ENCODE measurements at places on chromosomes 1 and 21. TPM values are rescaled to one million over a fixed set of nuclear protein-coding genes. Genes with fewer than 3 reads are reported as not detected.

DNA sequence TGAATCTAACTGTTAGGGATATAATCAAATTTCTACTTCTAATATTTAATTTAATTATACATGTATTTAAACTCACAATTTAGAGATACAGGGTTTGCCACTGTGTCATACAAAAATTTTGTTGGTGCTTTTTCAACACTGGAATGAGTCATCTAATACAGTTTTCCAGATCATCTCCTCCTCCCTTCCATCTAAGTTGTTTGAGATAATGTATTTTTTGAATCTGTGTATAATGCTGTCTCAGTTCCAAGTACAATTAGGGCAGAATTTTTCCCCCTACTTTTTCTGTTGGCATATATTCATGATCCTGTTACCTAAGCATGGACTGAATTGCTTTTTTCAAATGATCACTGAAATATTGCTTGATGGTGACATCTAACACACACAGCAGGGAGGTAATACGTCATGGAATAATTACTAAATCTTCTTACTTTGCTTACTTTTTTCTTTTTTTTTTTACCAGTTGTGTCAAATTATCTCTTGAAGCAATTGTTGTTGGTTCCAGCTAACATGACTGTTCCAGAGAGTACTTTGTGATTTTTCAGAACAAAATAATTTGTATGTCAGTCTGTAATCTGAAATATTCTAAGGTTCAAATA, 146.0 kb downstream of the MAGI3 start:
- no peak for DNase-seq

The FCAMR gene
- total RNA-seq: not detected

GRCh38 chr21:43015906-43016540, 41.7 kb downstream of the PKNOX1 start:
- peak; percentile 84 for DNase-seq

DNA sequence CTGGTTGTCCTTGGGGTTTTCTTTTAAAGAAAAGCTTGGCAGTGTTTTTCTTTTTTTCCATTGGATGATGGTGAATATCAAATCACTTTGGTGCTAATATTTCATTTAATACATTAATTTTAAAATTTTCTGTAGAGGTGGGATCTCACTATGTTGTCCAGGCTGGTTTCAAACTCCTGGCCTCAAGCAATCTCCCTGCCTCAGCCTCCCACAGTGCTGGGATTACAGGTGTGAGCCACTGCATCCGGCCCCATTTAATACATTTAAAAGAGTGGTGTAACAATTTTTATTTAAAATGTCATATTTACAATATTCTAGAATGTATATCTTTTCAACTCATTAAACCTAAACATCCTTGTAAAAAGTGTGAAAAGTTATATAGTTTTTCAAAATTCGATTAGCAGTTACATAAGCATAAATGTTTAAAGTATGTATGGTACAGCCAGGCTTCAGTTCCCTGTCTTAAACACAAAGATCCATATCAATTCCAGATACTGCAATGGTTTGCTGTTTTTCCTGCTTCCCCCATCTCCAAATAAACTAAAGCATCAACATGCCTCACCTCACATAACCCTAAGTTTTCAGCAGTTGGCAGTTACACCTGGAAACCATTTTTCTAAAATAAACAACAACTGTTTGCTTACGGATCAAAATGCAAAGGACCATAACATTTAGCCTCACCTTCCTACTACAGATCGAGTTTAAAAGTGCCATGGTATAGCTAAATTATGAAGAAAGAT, 8.9 kb upstream of the LGALS8 start:
- no peak for DNase-seq

The BRDT gene
- total RNA-seq: not detected

The TMOD4 gene
- not detected for total RNA-seq

DNA sequence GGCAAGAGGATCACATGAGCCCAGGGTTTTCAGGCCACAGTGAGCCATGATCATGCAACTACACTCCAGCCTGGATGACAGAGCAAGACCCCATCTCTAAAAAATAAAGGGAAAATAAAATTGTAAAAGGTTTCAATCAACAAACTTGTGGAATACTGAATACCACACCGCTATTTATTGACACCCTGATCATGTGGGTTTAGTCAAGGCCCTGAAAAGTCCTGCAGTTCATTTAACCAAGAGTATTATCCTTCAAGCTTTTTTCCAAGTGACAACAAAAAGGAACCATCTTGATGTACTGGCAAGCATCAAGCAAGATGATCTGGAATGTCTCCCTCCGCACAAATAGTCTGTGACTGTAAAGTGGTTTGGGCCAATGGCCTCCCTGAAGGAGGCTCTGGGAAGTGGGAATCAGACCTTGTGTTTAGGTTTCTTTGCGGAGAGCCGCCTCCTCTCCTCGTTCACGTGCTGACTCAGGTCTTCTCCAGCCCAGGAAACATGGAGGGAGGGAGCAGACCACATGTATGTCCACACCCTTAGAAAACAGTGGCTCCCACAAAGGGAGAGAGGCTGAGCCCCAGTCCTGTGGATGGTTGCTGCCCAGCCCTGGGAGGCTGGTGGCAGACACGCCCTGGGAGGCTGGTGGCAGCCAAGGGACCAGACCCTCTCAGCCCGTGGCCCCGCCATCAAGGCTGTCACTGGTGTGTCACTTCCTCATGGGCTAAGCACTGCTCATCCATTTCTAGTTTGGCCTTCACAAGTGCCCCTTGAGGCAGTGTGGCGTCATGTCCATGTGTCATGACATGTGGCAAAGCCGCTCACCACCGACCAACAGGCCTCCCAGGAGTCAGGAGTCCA, 56.7 kb downstream of the RIPK4 start:
- no peak for DNase-seq

DNA sequence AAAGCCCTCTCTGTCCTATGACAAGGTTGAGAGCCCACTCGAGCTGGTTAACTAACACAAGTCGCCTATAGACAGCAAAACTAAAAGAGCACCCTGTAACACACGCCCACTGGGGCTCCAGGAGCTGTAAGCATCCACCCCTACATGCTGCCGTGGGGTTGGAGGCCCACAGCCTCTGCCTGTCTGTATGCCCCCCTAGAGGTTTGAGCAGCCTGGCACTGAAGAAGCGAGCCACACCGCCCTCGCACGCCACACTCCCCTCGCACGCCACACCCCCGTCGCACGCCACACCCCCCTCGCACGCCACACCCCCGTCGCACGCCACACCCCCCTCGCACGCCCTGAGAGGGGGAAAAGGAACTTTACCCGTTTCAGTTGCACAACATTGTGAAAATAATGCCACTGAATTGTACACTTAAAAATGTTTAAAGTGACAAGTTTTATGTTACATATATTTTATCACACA, 13.2 kb upstream of the HMGCL start:
- DNase-seq: peak; percentile 62

GRCh38 chr21:29538115-29538514, 239.4 kb downstream of the BACH1 start:
- DNase-seq: no peak

The LEMD1 gene
- 6.7 TPM for total RNA-seq

The FCN3 gene
- 7.4 TPM for total RNA-seq

The ETNK2 gene
- total RNA-seq: 19.8 TPM

- no peak for DNase-seq
These were observed 203.4 kb downstream of the CRB1 start for GRCh38 chr1:197471248-197471985.

- DNase-seq: no peak
These were observed 201.0 kb downstream of the SIPA1L2 start for GRCh38 chr1:232428786-232429530.

DNA sequence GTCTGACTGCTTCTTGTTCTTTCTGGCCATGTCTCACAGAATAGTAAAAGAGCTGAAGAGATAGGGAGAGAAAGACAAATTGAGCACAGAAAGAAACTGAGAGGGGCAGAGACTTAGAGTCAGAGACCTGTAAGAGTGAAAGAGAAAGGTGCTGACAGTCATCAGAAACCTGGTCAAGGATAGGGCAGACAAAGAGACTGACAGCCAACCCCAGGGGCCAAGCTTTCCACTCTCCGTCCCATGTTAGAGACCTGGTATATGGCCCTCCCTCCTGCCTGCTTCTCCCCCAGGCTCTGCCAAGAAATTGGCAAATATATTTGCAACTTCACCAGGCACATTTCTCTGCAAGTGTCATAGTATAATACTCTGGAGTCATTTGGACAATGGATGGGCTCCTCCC, 64.6 kb downstream of the RHBG start:
- no peak for DNase-seq

GRCh38 chr1:42035205-42035829, 116.6 kb upstream of the HIVEP3 start:
- DNase-seq: peak; percentile 71

- DNase-seq: no peak
These were observed 36.0 kb downstream of the C1orf94 start for GRCh38 chr1:34212673-34213072.

DNA sequence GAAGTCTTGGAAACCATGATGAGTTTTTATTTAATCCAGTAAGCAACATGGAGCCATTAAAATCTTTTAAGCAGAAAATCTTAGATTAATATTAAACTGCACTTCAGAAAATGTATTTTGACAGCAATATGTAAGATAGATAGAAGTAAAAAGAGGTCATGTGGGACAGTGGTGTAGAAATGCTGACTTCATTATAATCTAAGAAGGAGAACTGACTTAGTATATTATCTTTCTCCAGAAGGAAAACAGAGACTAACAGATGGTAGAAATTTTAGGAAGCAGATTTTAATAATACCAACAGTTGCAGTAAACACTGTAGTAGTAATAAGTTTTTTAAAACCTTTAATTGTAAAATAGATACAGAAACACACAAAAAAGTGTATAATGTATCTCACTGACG, 272.9 kb downstream of the TPR start:
- no peak for DNase-seq

- peak; percentile 97 for DNase-seq
These were observed 253.1 kb upstream of the IRF2BP2 start for GRCh38 chr1:234862944-234863515.

The SLC2A5 gene
- total RNA-seq: 1.1 TPM

- no peak for DNase-seq
These were observed 35.6 kb upstream of the EPHA8 start for GRCh38 chr1:22527555-22528296.

GRCh38 chr1:233675893-233676292, 62.0 kb downstream of the KCNK1 start:
- DNase-seq: no peak

GRCh38 chr1:100683448-100684349, 35.8 kb upstream of the VCAM1 start:
- DNase-seq: no peak

The TMEM82 gene
- not detected for total RNA-seq

GRCh38 chr1:35442734-35443133, 114.5 kb downstream of the KIAA0319L start:
- peak; percentile 49 for DNase-seq

DNA sequence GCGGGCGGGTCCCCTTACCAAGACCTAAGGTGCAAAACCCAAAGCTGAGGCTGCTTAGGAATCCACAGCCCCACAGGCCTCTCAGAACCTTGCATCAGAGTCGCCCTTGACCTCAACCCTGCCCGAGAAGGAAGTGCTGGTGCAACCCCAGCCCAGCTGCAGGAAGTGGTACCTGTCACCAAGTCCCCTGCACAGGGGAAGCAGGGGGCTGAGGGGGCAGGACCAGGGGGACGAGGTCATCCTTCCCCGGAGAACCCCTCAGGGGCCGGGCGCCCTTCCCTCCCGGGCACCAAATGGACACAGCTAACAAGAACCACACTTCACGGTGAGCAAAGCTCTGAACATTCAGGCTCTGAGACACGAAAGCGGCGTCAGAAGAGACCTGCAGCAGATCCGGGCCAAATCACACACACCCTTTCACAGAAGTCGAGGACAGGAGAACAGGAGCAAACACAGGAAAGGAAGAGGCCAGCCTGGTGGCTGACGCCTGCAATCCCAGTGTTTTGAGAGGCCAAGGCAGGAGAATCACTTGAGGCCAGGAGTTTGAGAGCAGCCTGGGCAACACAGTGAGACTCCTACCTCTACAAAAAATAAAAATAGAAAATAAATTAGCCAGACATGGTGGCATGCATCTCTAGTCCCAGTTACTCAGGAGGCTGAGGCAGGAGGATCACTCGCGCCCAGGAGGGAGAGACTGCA, 6.4 kb downstream of the ITGB2 start:
- DNase-seq: no peak

- DNase-seq: no peak
These were observed at the start of gene FCRL1 for GRCh38 chr1:157819896-157820295. Gene FCRL1 (minus strand): TSS chr1:157820120. CDS start chr1:157820037, 83 bp downstream.

DNA sequence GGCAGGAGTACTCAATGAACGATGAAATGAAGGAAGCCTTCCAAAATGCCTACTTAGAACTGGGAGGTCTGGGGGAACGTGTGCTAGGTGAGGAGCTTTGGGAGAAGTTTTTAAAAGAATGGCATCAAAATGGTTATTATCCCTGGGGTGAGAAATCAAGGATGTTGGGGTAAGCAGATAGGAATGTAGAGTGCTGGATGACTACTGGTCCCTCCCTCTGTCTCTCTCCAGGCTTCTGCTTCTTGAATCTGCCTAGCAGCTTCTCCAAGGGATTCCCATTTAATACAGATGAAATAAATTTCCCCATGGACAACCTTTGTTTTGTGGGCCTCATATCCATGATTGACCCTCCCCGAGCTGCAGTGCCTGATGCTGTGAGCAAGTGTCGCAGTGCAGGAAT, 19.0 kb upstream of the CASQ1 start:
- DNase-seq: no peak

DNA sequence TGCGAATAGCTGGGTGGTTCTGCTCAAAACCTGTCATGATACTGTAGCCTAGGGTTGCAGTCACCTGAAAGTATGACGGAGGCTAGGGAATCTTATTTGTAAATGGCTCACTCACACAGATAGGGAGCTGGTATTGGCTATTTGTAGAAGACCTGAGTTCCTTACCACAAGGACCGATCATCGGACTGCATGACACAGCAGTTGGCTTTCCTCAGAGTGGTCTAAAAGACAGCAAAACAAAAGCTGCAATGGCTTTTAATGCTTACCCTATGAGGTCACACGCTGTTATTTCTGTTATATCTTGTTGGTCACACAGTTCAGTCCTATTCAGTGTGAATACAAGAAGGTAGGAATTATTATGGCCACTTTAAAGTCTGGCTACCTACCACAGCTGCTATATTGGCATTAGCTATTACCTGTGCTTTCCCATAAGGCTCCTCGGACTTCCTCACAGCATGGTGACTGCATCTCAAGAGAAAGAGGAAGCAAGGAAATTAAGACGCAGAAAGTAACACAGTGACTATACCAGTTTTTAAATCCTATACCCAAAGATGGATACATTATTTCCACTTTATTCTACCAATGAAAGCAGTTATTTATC, 68.4 kb upstream of the LRRC7 start:
- DNase-seq: no peak

The KRTAP15-1 gene
- not detected for total RNA-seq

The KANK4 gene
- total RNA-seq: 0.56 TPM

The TRIM58 gene
- total RNA-seq: 22.6 TPM

The LCE7A gene
- total RNA-seq: not detected
